ENCODE measurements at places on chromosomes 12 and 14. TPM values are rescaled to one million over a fixed set of nuclear protein-coding genes. Genes with fewer than 3 reads are reported as not detected.

Gene SLC6A15
- total RNA-seq, result not detected

Gene ENDOU
- total RNA-seq, result not detected

Gene CCDC196
- total RNA-seq, result not detected

Gene KLHDC2
- 81.1 TPM for total RNA-seq

Gene TPI1
- 153 TPM for total RNA-seq

Gene CLEC12A
- total RNA-seq, result not detected

Gene PRB2
- total RNA-seq, result not detected

Gene SLCO1A2
- not detected for total RNA-seq

DNA sequence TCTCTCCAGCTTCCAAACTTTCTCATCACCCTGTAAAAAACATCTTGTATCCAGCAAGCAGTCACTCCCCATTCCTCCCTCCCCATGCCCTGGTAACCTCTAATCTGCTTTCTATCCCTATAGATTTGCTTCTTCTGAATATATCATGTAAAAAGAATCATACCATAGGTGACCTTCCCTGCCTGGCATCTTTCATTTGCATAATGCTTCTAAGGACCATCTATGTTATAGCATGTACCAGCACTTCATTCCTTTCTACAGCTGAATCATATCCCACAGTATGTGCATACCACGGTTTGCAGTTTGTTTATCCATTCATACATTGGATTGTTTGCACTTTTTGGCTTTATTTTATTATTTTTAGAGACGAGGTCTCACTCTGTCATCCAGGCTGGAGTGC lies 22.9 kb upstream of the VPS37B start:
- DNase-seq, result no peak
- H3K27ac ChIP-seq, result no peak overlapping the region
- H3K27me3 ChIP-seq, result no peaks in the 10 kb centered on the region
- no peaks in the 10 kb centered on the region for H3K36me3 ChIP-seq
- no peak overlapping the region for H3K4me3 ChIP-seq
- no peaks in the 10 kb centered on the region for H3K4me1 ChIP-seq

DNA sequence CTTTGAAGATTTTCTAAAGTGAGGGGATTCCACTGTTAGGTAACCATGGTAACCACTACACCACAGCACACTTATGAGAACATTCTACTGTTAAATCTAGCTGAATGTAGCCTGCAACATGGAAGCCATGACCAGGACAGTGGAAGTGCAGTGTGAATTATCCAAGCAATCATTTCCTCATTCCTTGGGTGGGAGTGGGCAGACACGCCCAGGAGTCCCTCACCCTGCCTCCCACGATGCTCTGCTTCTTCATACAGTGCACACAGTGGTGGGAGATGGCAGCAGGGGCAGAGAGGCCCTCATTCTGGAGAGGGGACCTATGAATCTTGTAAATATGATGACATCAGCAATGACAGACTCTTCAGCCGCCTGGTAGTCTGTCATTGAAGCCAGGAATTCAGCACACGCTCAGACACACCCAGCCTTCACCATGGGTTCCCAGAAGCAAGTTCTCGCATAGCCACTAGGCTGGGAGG lies 70.1 kb upstream of the HOXC13 start:
- no peak overlapping the region for H3K4me3 ChIP-seq
- H3K4me1 ChIP-seq, result no peaks in the 10 kb centered on the region
- no peak for DNase-seq
- no peaks in the 10 kb centered on the region for H3K36me3 ChIP-seq
- no peak overlapping the region for H3K27ac ChIP-seq

GRCh38 chr12:98572010-98572409 lies 21.5 kb upstream of the SLC25A3 start:
- H3K27me3 ChIP-seq, result no peaks in the 10 kb centered on the region
- no peak overlapping the region for H3K27ac ChIP-seq
- DNase-seq, result no peak
- no peaks in the 10 kb centered on the region for H3K4me1 ChIP-seq

DNA sequence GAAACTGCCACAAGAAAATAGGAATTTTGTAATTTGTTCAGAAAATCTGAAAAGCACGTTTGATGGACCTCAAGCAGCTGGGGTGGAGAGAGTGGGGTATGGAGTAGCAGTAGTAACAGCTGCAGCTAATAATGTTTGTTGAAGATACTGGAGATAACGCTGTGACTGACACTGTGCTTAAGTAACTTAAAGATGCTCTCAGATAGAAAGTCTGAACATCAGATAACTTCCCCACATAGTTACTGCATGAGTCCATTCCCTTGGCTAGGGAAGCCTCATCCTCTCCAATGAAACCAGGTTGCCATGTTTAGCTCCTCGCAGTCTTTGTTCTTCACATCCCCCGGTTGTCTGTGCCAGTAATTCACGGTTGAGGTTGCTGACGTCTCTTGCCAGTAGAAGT lies 24.9 kb downstream of the RMST start:
- no peak overlapping the region for H3K27ac ChIP-seq
- H3K27me3 ChIP-seq, result no peaks in the 10 kb centered on the region
- no peak for DNase-seq
- H3K4me1 ChIP-seq, result no peaks in the 10 kb centered on the region

- no peaks in the 10 kb centered on the region for H3K4me1 ChIP-seq
- no peaks in the 10 kb centered on the region for H3K27me3 ChIP-seq
- no peaks in the 10 kb centered on the region for H3K36me3 ChIP-seq
These were observed 70.4 kb upstream of the SLCO1C1 start for GRCh38 chr12:20624718-20625117.

DNA sequence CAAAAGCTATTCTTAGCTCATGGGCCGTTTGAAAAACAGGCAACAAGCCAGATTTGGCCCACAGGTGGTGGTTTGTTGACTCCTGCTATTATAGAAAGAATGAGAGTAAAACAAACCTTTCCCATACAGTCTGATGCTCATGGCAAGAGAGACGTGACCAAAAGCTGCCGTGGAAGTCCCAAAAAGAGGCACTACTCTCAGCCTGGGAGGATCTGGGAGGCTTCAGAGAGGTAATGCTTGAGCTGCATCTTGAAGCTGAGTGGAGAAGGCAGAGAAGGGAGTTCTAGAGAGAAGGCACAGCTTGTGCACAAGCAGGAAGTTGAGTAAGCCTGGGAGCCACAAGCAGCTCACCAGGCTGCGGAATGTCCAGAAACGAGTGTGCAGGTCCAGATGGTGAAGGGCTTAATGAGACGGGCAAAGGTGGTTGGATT lies 9.6 kb downstream of the PLXNC1 start:
- no peaks in the 10 kb centered on the region for H3K36me3 ChIP-seq
- no peak overlapping the region for H3K4me3 ChIP-seq
- DNase-seq, result no peak
- H3K27ac ChIP-seq, result no peak overlapping the region

DNA sequence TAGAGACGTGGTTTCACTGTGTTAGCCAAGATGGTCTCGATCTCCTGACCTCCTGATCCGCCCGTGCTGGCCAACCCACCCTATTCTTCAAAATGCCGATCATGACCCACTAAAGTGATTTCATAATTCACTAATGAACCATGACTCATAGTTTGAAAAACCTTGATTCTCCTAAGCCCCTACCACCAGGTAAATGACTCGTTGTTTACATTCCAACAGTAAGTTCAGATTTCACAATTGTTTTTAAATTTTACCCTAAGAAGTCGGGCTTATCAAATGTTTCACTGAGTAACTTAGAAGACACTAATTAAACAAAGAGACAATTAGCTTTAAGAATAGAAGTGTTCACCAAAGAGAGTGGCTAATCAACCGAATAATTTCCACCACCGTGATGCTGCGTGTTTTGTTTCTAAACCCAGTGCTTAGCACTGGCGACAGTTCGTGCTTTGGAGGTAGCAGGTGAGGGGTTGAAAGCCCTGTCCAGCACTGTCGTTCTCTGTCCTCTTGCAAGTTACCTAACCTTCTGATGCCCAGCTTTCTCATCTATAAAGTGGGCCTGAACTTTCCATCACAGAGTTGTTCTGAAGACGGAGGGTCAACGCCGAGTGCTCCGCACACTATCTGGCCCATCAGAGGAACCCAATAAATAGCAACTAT lies 136.5 kb downstream of the NTF3 start:
- H3K4me1 ChIP-seq, result no peaks in the 10 kb centered on the region
- H3K27me3 ChIP-seq, result no peaks in the 10 kb centered on the region
- no peak for DNase-seq
- H3K4me3 ChIP-seq, result no peak overlapping the region

- no peak for DNase-seq
- H3K36me3 ChIP-seq, result no peaks in the 10 kb centered on the region
These were observed 138.0 kb downstream of the AACS start for GRCh38 chr12:125203145-125203765.

DNA sequence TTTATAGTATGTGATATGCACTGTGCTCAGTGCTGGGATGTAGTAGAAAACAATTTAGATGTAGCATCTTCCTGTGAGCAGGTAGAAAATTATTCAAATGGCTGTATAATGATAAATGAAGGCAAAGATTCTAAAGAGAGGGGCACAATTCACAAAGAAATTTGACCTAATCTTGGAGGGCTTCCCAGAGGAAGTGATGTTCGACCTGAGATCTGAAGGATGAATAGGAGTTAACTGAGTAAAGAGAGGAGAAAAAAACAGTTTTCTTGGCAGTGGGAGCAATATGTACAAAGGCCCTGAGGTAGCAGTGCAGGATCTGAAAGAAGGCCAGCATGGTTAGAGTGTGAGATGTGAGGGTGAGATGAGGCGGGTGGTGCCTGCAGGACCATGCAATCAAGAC lies 15.2 kb downstream of the RPH3A start:
- no peak overlapping the region for H3K4me3 ChIP-seq
- DNase-seq, result no peak

- DNase-seq, result no peak
- H3K4me3 ChIP-seq, result no peak overlapping the region
- H3K4me1 ChIP-seq, result no peaks in the 10 kb centered on the region
- H3K36me3 ChIP-seq, result no peaks in the 10 kb centered on the region
- no peaks in the 10 kb centered on the region for H3K27me3 ChIP-seq
These were observed 167.4 kb upstream of the HMGA2 start for GRCh38 chr12:65656891-65657351.

- no peak overlapping the region for H3K27ac ChIP-seq
- no peak for DNase-seq
- H3K4me1 ChIP-seq, result peaks cover 3% of the 10 kb centered on the region
- no peaks in the 10 kb centered on the region for H3K27me3 ChIP-seq
These were observed 18.9 kb upstream of the CARMIL3 start for GRCh38 chr14:24032727-24033418.

GRCh38 chr12:80001562-80001961 lies 66.7 kb upstream of the PPP1R12A start:
- H3K4me3 ChIP-seq, result no peak overlapping the region
- H3K4me1 ChIP-seq, result no peaks in the 10 kb centered on the region
- H3K27me3 ChIP-seq, result no peaks in the 10 kb centered on the region
- no peaks in the 10 kb centered on the region for H3K36me3 ChIP-seq
- no peak for DNase-seq

- H3K27ac ChIP-seq, result no peak overlapping the region
- no peaks in the 10 kb centered on the region for H3K36me3 ChIP-seq
- H3K4me3 ChIP-seq, result no peak overlapping the region
- H3K27me3 ChIP-seq, result peaks cover 30% of the 10 kb centered on the region
- H3K4me1 ChIP-seq, result no peaks in the 10 kb centered on the region
These were observed 17.2 kb upstream of the CISTR start for GRCh38 chr12:53768976-53769375.

DNA sequence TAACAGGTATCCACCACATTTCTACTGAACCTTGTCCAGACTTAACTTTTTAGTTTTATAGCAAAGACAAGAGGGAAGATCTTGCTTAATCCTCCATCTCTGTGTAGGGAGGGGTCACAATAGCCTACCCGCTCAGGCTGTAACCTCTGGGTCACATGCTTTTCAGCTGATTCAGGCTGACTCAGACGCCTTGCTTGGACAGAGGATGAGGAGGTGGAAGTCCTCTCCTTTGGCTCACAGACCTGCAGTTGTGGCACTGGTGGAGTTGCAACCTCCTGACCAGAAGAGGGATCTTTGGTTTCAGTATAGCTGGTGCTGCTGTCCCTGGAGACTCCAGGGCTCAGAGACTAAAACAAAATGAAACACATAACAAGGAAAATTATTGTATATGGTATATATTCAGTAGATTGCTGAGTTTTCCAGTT lies 16.2 kb downstream of the ACIN1 start:
- DNase-seq, result no peak
- H3K4me3 ChIP-seq, result no peak overlapping the region

DNA sequence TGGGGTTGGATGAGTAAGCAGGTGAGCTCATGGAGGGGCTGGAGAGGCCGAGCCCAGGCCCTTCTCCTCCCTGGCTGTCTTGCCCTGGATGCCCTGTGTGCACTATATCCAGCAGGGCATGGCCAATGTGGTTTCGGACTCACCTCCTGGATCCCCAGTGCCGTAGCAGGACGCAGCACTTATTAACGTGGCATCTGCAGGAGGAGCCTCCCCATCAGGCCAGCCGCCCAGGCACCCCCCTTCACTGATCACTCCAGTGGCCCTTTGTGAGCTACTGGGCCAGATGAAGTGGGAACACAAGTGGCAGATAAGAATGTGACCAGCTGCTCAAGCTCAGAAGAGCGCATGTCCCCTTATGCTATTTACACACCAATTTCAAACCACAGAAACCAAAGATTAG lies 43.1 kb upstream of the DICER1 start:
- H3K27ac ChIP-seq, result no peak overlapping the region
- H3K4me1 ChIP-seq, result no peaks in the 10 kb centered on the region
- DNase-seq, result no peak
- H3K4me3 ChIP-seq, result no peak overlapping the region

GRCh38 chr14:43166163-43166562 lies 1340.9 kb downstream of the FSCB start:
- H3K36me3 ChIP-seq, result no peaks in the 10 kb centered on the region
- no peak overlapping the region for H3K4me3 ChIP-seq

All from CD4-positive, CD25-positive, alpha-beta regulatory T cell (primary cell).